ENCODE measurements at places on chromosomes 13 and 19.

GRCh38 chr19:54209058-54209810, 8.6 kb downstream of the RPS9 start:
- no peak for DNase-seq

GRCh38 chr13:40211586-40211968, 454.9 kb downstream of the FOXO1 start:
- DNase-seq: no peak

DNA sequence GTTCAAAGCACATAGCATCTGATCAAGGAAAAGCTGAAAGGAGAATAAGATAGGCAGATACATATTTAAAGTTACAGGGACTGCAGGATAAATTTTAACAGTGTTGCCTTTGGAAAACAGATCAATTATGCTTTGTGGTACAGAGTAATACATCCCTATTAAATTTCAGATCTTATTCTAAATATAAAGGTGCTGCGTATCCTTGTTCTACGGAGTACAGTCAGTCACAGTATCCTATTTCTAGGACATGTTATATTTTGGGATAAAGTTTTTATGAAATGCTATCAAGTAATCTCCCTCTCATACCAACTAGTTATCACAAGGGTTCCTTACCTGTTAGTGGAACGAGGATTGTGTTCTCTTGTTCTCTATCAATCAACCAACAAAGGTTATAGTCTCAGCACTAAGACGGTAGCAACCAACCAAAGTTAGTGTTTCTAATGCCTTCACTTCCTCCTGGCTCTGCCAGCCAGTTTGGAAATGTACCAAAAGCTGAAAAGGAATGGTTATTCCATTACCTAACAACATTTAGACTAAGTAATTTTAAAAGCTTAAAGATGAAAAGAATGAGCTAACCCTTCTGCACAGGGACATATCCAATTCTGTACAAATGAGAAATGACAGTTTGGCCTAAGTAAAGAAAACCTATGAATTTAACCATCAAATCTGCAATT, 35.2 kb downstream of the TSC22D1 start:
- no peak for DNase-seq

- DNase-seq: no peak
Observed at GRCh38 chr19:44607049-44607448, 6.3 kb upstream of the IGSF23 start.

GRCh38 chr19:12783291-12783848, 7.9 kb upstream of the JUNB start:
- DNase-seq: no peak

DNA sequence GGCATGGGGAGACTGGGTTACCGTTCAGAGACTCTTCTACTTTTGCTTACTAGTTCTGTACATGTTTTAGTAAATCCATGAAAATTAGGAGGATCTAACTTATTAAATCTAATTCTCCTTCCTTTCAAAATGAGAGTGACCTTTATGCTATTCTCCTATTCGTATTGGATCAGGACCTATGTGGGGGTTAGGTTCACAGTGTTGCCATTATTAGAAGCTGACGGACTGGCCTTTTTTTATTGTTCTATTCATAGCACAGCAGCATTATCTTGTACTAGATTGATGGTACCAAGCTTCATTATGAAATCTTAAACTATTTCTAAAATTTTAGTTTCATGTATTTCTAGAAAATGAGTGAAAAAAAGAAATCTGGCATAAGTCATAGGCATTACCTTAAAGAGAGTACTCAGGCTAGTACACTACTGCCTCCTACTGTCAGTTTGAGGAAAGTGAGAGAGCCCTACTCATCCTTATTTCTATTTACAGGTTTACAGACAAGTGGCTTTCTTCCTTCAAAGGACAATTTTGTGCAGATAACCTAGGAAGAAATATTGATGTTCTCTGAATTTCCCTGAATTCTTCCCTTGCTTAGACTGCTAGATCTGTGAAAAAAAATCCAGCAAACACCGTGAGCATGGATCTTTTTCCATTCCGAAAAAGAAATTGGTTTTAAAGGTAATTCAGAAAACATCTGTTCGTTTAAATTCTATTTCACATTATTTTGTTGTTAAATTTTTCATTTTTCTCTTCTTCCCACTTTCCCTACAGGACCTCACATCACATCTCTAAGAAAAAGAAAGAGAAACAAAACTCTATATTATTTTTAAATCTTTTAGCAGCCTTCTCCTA, 485.5 kb downstream of the DIAPH3 start:
- no peak for DNase-seq

DNA sequence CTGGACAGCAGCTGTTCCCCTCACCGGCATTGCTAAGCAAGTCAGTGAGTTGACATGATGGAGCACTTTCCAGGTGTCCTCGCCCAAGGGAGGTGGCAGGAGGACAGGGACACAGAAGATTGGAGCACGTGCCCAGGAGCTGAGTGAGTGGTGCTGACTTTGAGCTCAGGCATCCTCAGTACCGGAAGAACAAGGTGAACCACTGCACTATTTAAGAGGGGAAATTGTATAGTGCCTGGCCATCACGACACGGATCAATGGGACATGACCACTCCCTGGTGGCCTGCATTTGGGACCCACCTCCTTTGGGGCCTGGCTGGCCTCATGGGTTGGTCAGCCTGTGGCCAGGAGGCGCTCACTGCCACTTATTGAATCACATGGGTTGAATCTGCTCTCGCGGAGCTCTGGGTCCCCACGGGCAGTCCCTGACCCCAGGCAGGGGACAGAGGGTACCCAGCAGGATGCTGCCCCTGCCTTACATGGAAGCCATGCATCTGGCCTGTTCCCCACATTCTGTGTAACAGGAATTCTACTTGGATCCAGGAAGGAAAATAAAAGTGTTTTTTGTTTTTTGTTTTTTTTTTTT, 206.9 kb upstream of the ZNF536 start:
- DNase-seq: no peak

DNA sequence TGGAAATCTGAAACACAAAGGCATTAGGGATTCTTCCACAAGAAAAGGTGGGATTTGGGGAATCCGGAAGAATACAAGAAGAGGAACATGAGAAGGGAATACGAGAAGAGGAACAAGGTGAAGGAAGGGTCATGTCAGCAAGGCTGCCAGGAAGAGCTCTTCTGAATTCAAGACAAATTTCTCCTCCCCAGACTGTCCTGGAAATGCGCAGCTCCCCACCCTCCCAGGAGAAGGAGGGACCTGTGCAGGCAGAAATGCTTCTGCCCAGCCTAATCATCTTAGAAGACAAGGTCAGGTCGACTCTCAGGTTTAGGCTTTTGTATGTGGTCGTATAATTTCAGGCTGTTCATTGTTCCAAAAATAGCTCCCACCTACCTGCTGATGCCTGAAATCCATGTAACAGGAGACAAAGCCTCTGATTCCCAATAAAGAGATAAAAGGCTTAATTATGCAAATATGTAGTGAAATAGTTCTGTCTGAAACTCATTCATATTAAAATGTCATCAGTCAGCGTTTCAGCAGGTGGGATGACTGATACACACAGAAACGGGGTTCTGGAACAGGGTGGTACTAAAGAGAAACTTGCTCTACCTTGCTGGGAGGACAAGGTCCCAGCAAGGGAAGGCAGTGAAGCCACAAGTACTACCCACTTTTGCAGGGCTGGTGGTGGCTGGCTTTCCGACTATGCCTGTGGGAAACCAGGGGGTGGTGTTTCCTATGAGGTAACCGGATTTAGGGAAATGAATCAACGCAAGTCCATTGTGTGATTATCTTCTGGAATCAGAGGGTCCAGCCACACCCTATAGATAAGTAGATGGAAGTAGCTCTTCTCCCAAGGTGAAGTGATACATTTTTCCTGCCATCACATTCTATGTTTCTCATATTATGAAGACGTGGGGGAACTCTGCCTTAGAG, 76.1 kb downstream of the KL start:
- no peak for DNase-seq

DNA sequence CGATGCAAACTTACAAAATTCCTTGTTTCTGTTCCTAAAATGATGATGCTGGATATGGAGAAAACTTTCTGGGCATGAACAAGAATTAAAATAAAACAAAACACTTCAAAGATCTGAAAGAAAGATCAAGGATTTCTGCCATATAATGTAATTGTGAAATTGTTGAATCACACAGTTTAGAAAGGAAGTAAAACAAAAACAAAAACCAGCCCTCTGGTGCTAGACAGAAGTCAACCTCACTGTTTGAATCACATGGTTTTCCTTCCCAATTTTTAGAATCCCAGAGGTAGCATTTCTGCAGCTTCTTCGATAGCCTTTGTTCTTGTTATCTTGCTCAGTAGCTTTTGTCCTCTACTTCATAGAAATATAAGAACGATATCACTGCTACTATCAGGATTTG, 118.2 kb upstream of the ARGLU1 start:
- no peak for DNase-seq

GRCh38 chr13:20425819-20426219, 99.8 kb downstream of the CRYL1 start:
- DNase-seq: no peak

- no peak for DNase-seq
Observed at GRCh38 chr13:72383646-72384045, 343.8 kb downstream of the MZT1 start.

Data from stimulated activated CD8-positive, alpha-beta memory T cell treated with anti-CD3 and anti-CD28 coated beads, Interleukin-7, amount 100 ng/mL, for 1 hour (primary cell).